ENCODE measurements at places on chromosomes 16 and 17.

DNA sequence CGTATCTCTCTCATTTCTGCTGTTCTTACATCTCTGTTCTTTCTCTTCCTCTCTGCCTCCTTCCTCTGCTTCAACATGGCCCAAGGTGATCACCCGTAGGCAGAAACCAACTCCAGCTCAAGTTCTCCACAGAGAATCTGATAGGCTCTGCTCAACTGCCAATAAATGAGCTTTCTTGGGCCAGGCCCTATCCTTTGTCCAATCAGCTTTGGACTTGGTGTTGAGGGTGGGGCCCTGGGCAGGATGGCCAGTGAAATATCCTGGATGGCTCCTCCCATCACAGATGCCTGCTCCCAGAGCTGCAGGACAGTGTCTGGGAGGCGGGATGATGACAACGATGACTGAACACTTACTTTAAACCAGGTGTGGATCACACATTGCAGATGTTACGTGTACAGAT, 17.4 kb upstream of the BRD7 start:
- no peak for DNase-seq

GRCh38 chr16:87171723-87172122, 145.5 kb downstream of the C16orf95 start:
- DNase-seq = no peak

DNA sequence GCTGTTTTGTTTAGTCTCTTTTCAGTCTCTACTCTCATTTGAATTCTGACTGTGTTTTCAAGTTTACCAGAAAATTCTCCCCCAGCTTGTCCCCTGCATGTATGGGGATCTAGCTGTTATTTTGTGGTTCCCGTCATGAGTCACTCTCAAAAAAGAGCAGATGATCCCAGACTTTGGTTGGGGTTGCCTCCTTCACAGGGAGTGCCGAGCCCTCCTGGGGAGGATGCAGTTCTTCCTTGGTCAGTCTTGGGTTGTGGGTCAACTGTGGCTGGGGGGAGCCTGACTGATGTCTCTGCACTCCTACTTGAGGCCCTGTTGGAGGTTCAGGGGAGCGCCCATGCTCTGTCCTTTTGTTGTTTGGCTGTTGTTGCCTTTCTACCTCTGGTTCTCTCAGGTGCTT, 37.7 kb downstream of the EPN2 start:
- DNase-seq = no peak

DNA sequence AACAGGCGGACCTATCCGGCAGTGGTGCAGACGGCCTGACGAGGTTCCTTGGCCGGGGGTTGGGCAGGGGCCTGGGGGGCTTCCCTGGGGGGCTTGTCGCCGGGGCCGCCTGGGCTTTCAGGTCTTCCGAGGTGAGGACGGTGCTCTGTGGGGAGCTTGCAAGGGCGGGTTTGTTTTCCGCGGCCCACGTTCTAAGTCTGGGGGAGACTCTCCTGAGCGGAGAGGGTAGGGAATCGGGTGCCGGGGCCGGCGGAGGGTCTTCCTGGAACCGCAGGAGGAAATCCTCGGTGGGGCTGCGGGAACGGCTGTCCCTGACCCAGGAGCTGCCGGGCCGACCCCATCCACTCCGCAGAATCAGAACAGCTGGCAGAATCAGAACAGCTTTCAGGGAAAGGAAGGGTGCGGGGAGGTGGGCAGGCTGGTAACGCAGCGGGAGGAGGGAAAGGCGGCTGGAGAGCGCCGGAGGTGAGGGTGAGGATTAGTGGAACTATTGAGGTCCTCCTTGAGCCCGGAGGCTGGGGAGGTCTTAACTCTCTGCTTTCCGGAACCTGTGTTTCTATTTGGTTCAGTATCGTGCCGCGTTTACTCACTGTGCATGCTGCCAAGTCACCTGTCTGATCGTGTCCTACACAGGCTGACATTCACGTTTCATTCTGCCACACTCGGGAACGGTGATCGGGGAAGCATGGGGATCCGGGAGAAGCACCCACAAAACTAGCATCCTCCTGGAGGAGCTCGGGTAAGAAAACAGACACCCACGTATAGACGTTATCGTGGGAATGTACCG, 28.9 kb downstream of the CPSF4L start:
- peak; percentile 51 for DNase-seq

GRCh38 chr16:67226295-67226803, 581 bp upstream of the TMEM208 start:
- no peak for DNase-seq

DNA sequence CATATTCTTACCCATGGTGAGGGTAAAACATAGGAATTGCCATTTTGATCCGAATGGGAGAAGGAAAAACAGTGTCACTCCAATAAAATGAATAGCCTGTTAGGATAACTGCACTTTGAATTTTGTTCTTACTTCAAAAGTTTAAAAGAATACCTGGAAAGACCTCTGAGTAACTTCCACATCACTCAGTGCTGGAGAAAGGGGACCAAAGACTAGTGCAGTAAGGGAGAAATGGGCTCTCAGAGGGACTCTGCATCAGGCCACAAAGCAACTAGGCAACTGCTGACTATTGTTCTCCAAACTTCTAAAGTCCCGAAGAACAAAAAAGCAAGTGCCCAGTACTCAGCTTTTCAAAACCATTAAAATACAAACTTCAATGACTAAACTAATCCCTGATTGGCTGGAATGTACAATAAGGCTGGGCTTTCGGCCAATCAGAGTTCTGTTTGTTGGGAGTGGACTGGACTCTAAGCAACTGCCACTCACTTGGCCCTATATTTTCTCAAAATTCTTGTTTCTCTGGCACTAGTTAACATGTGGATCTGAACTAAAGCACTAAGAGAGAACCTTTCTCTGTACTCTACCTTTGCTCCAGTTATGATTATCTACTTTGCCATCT, 6.2 kb downstream of the DNAJC7 start:
- no peak for DNase-seq

DNA sequence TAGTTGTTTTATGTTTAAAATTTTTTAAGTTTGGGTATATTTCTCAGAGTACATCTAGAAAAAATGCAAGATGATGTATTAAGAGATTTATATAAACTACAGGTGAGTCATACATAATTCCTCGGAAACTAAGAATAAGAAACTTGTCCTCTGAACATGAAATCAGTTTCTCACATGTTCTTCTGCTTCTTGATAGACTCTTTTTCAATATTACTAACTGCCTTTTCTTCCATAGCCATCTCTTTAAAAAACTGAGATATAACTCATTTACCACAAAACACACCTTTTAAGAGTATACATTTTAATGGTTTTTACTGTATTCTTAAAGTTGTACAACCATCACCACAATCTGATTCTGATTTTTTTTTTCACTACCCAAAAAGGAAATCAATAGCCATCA, 238.4 kb upstream of the AXIN2 start:
- DNase-seq = no peak
